ENCODE measurements at places on chromosomes 3 and 15. TPM values are rescaled to one million over a fixed set of nuclear protein-coding genes. Genes with fewer than 3 reads are reported as not detected.

Gene FBLN2
- total RNA-seq, result 0.55 TPM

GRCh38 chr15:91909574-91909973 lies 56.1 kb downstream of the SLCO3A1 start:
- no peak for DNase-seq

Gene RAB43
- total RNA-seq, result 37.3 TPM

Gene LEKR1
- total RNA-seq, result 1.4 TPM

Gene MST1R
- total RNA-seq, result 60.3 TPM

Gene WDR72
- total RNA-seq, result 1.1 TPM

GRCh38 chr3:134369861-134370596 lies 4.2 kb downstream of the AMOTL2 start:
- DNase-seq, result no peak

GRCh38 chr3:21573291-21573690 lies 177.7 kb downstream of the ZNF385D start:
- no peak for DNase-seq

Gene LYSMD2
- 13.2 TPM for total RNA-seq

DNA sequence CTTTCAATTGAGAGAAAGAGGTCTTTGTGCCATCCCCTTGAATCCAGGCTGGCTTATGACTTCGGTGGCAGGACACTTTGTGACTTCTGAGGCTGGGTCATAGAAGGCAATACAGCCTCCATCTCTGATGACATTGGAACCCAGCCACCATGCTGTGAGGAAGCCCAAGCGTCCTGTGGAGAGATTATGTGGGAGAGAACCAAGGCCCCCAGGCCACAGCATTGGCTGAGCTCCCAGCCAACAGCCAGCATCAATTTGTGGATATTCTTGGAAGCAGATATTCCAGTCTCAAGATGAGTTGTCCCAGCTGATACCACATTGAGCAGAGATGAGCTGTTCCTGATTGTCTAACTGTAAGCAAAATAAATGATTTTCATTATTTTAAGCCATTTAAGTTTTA lies 12.7 kb upstream of the XIRP1 start:
- DNase-seq, result no peak

- no peak for DNase-seq
Measured at GRCh38 chr3:174857301-174857700, 1.8 kb upstream of the NAALADL2 start.

Gene PRTG
- not detected for total RNA-seq

Gene MEGF11
- 0.51 TPM for total RNA-seq

Gene KY
- total RNA-seq, result not detected

DNA sequence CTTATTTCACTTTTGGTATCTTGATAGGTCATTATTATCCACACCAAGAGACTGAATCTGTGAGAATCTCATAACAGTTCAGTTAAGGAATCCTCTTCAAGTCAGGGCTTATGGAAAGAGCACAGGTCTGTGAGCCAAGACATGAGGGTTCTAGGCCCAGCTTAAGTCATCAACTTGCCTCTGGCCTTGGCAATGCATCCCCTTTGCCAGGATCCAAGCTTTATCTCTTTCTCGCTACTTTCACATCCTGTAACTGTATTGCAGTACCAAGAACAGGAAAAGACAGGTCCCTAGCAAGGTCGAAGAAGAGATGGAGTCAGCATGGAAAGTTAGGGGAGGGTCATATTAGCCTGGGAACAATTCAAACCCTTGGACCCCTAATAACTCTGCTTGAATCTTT lies 13.5 kb upstream of the APOD start:
- DNase-seq, result no peak

DNA sequence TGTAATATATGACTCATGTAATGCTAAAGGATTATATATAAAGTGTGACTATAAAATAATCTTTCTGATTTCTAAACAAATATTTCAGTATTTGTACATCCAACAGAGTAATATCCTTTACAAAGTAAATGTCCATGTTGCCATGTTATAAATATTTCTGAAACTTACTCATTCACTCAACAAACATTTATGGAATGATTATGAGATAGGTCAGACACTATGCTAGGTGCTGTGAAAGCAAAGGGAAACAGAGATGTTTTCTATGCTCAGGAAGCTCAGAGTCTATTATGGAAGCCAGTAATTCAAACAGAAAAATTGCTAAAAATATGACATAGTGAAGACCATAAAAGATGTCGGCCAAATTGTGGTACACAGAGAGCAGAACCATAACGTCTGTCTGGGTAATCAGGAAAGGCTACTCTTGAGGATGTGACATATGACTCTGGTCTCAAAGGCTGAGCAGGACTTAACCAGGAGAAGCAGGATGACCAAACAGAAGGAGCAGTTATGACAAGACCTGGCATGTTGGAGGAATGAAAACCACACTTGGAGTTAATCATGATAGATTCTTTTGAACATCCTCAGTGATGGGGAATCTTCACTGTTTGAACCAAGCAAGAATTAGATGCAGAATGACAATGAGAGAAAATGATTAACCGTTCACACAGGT lies 39.0 kb upstream of the MYO5C start:
- DNase-seq, result no peak

GRCh38 chr3:87733671-87734367 lies 325.0 kb downstream of the CGGBP1 start:
- DNase-seq, result peak; percentile 64

DNA sequence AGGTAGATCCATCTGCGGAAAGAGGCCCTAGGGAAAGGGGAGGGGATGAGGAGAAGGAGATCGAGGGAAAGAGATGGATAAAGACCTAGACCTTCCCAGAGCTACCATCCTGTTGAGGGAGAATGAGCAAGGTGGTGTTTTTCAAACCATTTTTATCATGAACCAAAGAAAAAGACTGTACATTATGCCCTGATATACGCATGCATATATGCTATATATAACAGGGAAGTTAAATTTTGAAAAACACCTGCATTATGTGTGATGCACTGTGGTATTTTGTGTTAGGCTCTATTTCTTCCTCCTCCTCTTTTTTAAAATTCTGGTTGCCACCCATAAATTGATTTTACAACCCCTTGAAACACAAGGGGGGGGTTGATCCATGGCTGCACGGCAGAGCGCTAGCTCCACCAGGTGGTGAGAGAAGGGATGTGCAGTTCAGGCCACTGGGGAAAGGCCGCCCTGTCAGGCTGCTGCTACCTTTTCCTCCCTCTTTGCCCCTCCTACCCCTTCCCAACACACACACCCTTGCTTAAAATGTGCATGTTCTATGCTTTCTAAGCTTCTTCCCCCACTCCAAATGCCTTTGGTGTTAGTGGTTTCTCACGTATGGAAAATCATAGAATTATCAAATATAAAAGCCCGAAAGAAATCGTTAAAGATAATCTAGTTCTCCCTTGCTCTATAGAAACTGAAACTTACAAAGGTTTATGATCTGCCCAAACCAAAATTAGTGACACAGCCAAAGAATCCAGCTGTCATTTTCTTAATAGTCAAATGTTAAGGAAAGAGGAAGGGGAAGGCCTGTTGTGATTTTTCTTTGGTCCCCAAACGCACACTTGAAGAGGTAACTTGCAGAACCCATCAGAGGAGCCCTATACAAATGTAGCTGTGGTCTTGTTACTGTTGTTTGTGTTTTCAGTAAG lies 262.0 kb upstream of the UMPS start:
- peak; percentile 90 for DNase-seq

Gene SPTBN5
- total RNA-seq, result 1.6 TPM

GRCh38 chr3:121883507-121883906 lies 10.7 kb upstream of the SLC15A2 start:
- DNase-seq, result peak; percentile 85

DNA sequence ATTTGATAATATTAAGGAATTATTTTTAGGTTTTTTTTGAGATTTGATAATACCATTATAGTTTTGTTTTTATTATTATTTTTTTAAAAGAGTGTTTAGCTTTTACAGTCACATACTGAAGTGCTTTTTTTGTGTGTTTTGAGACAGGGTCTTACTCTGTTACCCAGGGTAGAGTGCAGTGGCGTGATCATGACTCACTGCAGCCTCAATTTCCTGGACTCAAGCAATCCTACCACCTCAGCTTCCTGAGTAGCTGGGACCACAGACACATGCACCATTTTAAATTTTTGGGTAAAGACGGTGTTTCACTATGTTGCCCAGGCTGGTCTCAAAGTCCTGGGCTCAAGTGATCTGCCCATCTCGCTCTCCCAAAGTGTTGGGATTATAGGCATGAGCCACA lies 73.0 kb downstream of the SUMF1 start:
- no peak for DNase-seq

Gene DGKG
- total RNA-seq, result 0.36 TPM

DNA sequence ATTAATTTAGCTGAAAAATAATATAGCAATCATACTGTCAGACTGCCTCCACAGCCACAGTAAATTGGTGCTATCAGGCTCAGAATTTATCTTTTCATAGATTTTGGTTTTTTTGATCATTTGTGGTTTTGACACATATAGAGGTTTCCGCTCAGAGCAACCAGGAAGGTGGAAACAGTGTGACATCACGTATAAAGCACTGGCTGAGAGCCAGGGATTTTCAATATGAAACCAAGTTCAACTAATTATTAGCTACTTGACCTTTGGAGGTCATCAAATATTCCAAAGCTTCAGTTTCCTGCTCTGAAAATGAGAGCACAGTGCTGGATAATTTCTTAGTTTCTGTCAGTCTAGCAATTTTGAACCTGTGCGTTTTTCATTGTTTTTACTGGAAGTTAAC lies 433.8 kb upstream of the SUCLG2 start:
- DNase-seq, result no peak

Gene PRSS50
- total RNA-seq, result not detected

GRCh38 chr3:24490151-24490550 lies 4.5 kb downstream of the THRB start:
- DNase-seq, result no peak

Gene AADAC
- 0.08 TPM for total RNA-seq

GRCh38 chr3:188948281-188948996 lies 223.3 kb upstream of the TPRG1 start:
- peak; percentile 27 for DNase-seq

DNA sequence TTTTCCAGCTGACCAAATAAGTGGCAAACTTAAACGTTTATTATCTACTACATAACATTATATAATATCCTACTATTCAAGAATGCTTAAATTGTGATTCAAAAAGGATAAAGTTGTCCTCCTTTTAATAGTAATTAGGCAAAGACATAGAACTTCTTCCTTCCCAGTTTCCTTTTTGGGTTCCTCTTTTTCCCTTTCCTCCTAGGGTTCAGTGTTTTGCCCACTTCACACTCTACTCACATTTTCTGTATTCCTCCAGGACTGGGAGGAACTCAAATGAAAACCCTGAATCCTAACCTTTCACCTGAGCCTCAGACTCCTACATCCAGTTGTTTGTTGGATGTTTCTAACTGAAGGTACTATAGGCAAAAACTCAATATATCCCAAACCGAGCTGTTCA lies 132.5 kb downstream of the PEAK1 start:
- DNase-seq, result no peak

- DNase-seq, result no peak
Measured at GRCh38 chr15:48899793-48900192, 21.9 kb downstream of the EID1 start.

- DNase-seq, result peak; percentile 36
Measured at GRCh38 chr3:124818398-124819091, 68.6 kb downstream of the ITGB5 start.

DNA sequence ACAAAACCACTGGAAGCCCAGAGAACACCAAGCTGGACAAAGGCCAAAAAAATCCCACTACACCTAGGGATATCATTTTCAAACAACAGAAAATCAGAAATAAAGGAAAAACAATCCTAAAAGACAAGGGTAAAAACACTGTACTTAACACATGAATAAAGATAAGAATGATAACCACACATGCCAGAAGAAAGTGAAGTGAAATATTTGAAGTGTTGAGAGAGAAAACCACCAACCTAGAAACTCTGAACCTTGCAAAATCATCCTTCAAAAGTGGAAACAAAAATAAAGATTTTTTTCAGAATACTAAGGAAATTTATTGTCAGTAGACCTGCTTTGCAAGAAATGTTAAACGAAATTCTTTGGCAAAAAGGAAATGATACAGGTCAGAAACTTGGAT lies 45.1 kb downstream of the KPNA1 start:
- DNase-seq, result no peak

Gene TFDP2
- 29.4 TPM for total RNA-seq

DNA sequence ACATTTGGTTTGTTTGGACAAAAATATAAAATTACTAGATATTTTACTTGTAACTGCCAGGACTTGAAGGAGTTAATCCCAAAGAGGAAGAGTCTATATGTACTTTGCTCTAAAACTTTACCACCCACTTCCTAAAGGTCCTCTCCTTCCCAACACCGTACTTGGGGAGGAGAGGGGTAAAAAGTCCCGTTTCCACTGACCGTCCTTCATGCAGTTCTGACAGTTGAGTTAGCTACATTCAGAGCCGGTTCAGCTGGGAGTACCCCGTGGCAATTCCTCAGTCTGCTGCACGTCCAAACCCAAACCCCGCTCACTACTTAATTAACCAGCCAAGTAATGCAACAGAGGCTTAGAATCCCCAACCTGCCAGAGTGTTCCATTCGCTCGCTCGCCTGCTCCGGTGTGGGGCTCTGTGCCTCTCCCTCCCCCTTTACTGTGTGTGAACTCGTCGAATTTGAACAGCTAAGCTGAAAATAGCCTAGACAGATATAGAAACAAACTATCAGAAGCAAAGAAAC lies 519.7 kb downstream of the FOXP1 start:
- peak; percentile 62 for DNase-seq

GRCh38 chr3:60330107-60330506 lies 921.1 kb downstream of the FHIT start:
- no peak for DNase-seq

GRCh38 chr3:157059181-157059580 lies 100.8 kb downstream of the CCNL1 start:
- DNase-seq, result no peak

- DNase-seq, result no peak
Measured at GRCh38 chr3:55467099-55467498, 20.0 kb downstream of the WNT5A start.

Gene ZMAT3
- 2.1 TPM for total RNA-seq

Gene GOLGA8S
- total RNA-seq, result not detected

GRCh38 chr15:31774045-31774444 lies 256.3 kb upstream of the CHRNA7 start:
- DNase-seq, result no peak

DNA sequence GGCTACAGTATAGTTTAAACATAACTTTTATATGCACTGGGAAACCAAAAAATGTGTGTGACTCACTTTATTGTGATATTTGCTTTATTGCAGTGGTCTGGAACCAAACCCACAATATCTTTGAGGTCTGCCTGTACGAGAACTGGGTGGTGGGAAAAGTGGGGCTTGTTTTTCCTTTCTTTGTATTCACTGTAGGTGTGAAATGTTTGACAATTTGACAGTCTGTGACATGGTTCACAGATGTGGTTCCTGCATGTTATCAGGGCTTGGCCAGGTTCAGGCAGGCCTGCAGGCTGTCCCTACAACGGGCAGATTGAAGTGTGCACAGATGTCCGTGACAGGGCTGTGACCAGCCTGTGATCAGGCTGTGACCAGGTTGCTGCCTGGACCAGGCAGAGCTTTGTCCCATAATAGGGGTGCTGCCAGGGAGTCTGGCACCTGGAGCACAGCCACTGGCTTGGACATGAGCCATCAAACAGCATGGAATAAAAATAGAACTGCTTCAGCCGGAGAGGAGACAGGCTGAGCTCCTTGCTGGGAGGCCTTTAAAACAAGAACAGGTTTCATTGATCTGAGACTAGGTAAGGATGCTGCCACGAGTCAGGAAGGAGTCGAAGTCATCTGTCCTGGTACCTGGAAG lies 61.0 kb downstream of the KLF13 start:
- no peak for DNase-seq

Gene SLC12A1
- not detected for total RNA-seq

Gene CFAP92
- total RNA-seq, result 0.13 TPM

Gene SERINC4
- total RNA-seq, result not detected

GRCh38 chr15:80562033-80562432 lies 133.1 kb upstream of the ABHD17C start:
- DNase-seq, result no peak

GRCh38 chr3:120349855-120350125 lies 636 bp upstream of the LRRC58 start:
- DNase-seq, result no peak
